Hindlimb muscle (tissue), 1 donor: ENCODE measurements at places on chromosomes 12 and 14.

GRCh38 chr12:15244341-15244740 is 23.1 kb upstream of the RERG start:
- no peak for DNase-seq

DNA sequence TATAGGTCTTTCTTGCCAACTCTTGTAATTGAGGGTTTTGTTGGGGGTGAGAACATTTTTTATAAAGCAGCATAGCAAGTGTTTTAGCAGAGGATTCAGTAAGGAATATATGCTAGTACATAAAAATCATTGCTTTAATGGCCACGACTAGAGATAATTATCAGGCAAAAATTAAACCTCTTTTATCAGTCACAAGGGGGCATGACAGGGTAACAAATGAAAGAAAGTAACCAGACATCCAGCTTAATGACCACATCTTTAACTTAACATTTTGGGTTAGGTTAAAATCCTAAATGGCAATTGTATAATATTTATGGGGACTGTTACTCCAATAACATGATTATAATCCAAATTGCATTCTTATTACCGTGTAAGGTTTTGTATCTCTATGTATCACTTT is 119.6 kb downstream of the LRRIQ1 start:
- DNase-seq: no peak

DNA sequence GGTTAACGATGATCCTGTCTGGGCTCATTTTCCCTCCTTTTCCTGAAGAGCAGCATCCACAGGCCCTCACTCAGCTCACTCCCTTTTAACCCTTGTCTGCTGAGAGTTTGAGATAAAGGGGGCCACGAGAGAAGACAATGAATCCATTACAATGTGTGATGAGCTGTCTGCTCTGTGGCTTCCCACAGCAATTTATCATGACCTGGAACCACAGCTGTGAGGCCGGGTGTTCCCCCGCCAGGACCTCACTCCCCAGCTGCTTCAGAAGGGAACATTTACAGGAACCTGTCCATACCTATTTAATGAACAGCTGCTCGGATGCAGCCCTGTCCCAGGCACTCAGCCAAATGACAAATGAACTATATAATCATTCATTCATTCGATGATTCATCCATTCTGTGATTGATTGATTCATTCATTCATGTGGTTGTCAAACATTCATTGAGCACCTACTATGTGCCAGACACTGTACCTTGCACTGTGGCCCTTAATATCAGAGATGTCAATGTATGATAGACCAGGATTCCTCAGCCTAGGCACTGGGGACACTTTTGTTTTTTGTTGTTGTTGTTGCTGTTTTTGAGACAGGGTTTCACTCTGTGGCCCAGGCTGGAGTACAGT is 18.5 kb upstream of the P2RX7 start:
- DNase-seq: no peak

GRCh38 chr12:92735131-92735721 is 32.4 kb downstream of the PLEKHG7 start:
- peak; percentile 68 for DNase-seq

DNA sequence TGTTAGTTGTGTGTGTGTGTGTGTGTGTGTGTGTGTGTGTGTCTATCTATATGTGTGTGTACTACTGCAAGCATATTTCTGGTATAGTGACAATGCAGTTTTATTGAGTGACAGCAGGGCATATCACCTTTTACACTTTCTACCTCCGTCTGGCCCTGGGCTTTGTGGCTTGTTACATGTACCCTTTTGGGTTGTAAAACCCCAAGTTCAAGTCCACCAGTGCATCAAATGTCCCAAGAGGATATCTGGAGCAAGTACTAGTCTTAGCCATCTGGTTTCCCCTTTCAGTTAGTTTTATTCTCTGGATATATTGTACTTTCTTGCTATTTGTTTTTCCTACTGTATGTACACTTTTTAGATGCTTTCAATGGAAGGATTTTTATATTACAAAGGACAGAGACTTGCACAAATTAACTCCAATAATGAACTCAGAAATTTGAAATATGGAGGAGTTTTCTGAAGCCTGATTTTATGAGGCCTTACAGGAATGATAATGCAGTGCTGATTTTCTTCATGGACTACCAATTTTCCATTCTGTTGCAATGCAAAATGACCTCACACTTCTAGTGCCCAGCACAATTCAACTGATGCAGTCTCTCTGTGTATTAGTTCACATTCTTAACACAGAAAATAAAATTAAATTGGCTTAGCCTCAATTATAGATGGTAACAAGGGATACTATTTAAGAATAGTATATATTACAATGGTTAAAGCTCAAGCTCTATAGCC is 29.1 kb downstream of the SLC16A7 start:
- no peak for DNase-seq

DNA sequence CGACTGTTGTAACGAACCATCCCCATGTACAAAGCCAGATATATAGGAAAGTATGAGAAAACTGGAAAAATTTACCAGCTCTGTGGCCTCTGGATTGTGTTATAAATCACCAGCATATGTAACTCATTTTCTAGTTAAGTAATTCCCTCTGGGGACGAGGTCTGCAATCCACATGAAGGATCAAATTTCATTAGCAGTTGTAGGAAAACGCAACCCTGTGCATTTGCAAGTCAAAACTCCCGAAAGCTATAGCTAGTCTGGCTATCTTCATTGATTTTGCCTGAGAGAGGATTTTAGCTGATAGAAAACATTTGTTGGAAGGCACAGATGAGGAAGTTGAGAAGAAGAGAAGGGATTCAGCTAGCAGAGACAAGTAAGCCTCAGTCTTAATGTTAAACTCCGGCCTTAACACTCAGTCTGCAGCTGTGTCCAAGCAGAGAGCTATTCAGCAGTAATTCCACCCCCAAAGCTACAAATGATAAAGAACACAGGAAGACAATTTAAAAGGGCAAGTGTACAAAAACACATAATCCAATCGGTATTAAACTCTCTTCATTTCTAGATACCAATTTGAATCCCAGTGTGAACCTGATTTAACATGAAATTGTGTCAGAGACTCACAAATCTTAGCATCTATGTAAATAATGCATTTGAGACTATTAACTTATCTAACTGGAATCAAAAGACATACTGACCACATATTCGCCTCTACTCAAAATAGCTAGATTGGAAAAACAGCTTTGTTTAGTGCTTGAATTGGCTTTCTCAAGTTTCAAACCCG is 54.2 kb upstream of the CERS5 start:
- peak; percentile 89 for DNase-seq

- DNase-seq: no peak
Observed at GRCh38 chr12:72075401-72075800, 136.8 kb downstream of the TPH2 start.

DNA sequence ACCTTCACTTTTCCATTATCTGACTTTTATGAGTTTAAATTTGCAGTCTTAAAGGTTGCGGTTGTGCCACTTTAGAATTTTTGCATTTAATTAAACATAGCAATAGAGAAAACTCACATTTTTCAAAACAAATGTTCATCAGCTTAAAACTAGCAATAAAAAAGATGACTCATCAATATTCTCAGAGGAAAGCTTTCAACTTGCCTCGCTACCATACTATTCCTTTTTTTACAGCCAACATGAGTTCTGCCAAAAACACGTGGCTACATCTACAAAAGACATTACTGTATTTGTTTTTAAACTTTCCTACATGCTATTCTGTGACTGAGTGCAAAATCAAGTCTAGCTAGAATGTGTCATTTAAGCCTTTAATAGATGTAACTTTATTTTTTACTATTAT is 497.1 kb downstream of the RPS29 start:
- DNase-seq: peak; percentile 29

DNA sequence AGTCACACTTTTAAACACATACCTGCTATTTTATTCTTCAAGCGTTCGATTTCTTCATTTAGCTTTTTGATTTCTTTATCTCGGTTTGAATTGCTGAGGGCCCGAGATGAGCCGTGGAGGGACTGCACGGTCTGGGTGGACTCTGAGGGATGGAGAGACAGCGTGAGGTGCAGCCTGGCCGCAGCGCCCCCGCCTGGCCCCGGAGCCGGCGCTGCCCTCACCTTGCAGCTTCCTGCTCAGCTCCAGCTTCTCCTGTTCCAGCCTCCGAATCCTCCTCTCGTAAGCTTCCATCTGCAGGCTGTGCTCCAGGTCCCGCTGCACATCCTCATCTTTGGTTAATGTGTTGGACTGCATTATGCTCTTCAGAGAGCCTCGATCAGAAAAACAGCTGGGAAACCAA is 53.2 kb downstream of the AMN start:
- no peak for DNase-seq

GRCh38 chr12:89353188-89353822 is 1.0 kb upstream of the DUSP6 start:
- DNase-seq: peak; percentile 68

GRCh38 chr12:76784600-76785051 is 20.7 kb downstream of the ZDHHC17 start:
- peak; percentile 93 for DNase-seq

DNA sequence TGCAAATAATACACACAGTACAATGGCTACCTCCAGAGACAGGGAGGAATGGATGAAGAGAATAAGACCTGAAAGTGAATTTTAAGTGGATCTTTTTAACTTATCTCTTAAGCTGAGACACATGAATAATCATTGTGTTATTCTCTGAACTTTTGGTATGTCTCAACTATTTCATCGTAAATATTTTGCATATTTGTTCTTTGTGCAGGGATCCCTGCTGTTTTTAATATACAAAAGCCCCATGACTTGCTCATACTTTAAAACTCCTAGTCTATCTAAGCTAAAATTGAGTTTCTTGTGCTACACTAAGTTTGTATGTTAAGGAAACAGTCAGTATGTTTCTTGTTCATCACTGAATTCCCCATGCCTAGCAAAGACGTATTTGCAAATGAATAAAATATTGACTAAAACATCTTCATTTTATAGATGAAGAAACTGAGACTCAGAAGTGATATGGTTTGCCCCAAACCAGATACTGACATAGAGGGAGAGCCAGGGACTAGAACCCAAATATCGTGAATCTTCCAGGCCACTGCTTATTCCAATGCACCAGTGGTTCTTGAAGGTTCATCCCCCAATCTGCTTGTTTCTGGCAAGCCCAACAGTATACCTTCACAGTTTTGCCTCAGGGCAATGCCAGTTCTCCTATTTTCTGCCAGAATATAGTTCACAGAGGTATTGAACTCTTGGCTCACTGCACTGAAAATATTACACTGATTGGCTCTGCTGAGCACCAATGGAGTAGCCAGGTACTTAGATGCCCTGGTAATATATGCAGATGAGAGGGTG is 356.9 kb downstream of the MED13L start:
- DNase-seq: no peak

- no peak for DNase-seq
Observed at GRCh38 chr14:65345266-65345665, 67.3 kb upstream of the FUT8 start.

GRCh38 chr12:1646569-1647284 is 17.7 kb downstream of the WNT5B start:
- no peak for DNase-seq

GRCh38 chr12:120703311-120703942 is 6.8 kb upstream of the UNC119B start:
- no peak for DNase-seq

GRCh38 chr12:219891-220352 is 6.0 kb upstream of the SLC6A12 start:
- DNase-seq: peak; percentile 23

GRCh38 chr14:99685151-99685591 is 1.1 kb downstream of the CYP46A1 start:
- DNase-seq: no peak

DNA sequence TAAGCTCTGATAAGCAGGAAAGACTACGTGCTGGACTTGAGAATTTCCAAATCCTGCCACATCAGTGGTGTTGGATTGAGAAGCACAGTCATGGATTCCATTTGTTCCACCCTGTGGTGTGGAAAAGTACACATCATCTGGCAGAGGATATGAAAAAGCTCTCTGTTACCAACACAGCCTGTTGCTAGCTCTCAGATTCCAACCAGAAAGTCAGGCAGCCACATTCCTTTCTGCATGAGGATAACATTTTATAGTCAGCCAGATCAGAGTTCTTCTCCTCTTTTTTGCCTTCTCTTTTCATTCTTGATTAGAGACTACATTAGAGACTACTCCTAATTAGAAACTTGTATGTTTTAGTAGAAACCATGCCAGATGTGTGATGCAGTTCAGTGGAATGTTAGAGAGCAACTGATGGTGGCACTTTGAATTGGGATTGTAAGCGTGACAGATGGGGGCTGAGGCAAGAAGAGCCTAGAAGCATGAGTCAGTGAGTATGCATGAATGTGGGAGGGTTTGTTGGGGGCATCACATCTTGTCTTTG is 61.2 kb upstream of the STXBP6 start:
- DNase-seq: peak; percentile 73

- DNase-seq: peak; percentile 13
Observed at GRCh38 chr12:98757455-98757854, 112.4 kb downstream of the APAF1 start.

DNA sequence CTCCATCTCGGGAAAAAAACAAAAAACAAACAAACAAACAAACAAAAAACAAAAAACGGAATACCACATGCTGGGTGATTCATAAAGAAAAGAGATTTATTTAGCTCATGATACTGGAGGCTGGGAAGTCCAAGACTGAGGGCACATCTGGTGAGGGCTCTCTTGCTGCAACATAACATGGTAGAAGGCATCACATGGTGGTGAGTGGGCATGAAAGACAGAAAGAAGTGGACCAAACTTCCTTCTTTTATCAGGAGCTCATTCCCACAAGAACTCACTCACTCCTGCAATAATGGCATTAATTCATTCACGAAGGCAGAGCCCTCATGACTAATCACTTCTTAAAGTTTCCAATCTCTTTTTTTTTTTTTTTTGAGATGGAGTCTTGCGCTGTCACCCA is 8.0 kb upstream of the LGMN start:
- DNase-seq: no peak

DNA sequence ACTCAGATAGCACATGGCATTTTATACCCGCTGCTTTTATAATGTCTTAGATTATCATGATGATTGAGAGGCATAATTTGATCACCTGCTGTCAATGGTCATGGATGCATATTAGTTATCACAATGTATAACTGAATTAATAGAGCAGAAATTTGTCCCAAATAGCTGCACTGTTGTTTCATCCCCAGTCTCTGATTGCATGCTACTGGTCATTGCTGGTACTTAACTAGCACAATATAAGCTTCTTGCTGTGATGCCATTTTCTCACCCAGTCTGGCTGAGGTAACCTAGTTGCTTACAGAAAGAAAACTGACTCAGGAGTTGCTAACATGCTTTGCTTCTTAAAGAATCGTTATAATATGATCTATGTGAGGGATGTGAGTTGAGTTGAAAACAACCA is 76.8 kb upstream of the PLEKHA5 start:
- DNase-seq: no peak
